ENCODE measurements at places on chromosomes 3 and 15.

- peak; percentile 96 for DNase-seq
Measured at GRCh38 chr15:63504247-63504978, at the start of gene USP3. Gene USP3 (plus strand): TSS chr15:63504593. CDS start chr15:63504740, 147 bp downstream.

GRCh38 chr3:130506031-130506430, 10.9 kb upstream of the COL6A6 start:
- no peak for DNase-seq

- no peak for DNase-seq
Measured at GRCh38 chr3:188062216-188062615, 91.7 kb upstream of the LPP start.

GRCh38 chr15:41967506-41968206, 4.7 kb downstream of the EHD4 start:
- DNase-seq, result peak; percentile 7

- DNase-seq, result no peak
Measured at GRCh38 chr3:45865563-45865962, 20.8 kb upstream of the CCR9 start.

DNA sequence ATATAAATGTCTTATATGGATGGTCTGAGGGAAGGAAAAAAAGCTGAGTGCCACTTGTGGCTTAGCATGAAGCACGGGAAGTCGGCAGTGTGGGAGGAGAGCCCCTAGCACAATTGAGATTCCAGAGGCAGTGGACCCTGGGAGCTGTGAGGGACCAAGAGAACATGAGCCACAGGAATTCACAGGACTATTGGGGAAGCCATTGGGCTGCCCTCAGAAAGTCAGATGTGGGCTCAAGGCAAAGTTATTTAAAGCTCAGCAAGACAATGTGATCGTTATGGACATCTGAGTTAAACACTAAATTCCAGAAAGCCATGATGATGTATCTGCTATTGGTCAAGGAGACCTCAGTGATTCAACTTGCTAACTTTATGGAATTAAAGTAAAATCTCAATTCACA, 380.8 kb upstream of the IL12A start:
- DNase-seq, result no peak

DNA sequence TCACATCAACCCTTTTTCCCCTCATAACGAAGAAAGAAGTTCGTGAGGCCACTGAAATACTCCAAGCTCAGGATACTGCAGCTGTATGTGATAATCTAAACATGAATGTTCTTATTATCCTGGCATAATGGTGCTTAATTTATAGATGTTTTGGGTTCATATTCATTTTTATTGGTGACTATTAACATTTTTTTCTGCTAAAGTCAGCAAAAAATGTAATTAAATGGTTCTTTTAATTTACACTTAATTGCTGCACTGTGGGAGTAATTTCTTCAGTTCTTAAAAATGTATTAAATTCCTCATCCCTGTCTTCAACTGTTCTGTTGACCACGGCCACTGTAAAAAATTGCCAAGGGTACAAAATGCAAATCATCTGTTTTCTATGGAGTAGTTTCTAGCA, 95.6 kb downstream of the CDIN1 start:
- no peak for DNase-seq

GRCh38 chr3:71893122-71893521, 108.2 kb upstream of the PROK2 start:
- no peak for DNase-seq

- no peak for DNase-seq
Measured at GRCh38 chr3:186636536-186636935, 3.7 kb upstream of the FETUB start.

DNA sequence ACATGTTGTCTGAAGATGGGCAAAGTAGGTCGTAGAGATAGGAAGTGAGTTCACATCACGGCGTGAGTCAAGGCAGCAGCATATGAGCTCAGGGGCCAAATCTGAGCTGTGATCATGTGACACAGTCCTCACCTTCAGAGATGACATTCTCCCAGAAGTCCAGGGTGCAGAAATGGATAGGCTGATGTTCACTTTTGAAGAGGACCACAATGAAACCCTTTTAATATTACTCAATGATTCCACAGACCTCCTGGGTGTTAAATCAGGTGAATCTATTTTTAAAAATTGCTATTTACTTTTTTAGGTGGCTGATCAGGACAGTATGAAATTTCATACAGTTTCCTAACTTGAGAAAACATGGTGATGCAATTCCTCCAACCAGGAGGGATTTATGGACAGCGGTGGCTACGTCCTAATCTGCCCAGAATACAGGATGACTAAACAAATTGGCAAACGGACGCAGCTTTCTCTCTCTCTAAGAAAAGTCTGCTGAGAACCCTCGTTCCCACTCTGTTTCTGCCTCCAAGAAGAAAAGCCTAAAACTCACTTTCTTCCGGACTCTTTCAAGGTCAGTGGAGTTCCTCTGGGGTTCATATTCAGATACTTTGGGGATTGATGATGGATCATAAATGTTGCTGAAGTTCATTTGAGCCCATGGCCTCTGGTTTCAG, 34.4 kb downstream of the B3GNT5 start:
- peak; percentile 20 for DNase-seq

- no peak for DNase-seq
Measured at GRCh38 chr3:186966406-186966805, 36.1 kb downstream of the ST6GAL1 start.

- DNase-seq, result no peak
Measured at GRCh38 chr3:160180581-160181216, 44.5 kb upstream of the C3orf80 start.

- peak; percentile 69 for DNase-seq
Measured at GRCh38 chr3:160941885-160942494, 163.2 kb downstream of the B3GALNT1 start.

DNA sequence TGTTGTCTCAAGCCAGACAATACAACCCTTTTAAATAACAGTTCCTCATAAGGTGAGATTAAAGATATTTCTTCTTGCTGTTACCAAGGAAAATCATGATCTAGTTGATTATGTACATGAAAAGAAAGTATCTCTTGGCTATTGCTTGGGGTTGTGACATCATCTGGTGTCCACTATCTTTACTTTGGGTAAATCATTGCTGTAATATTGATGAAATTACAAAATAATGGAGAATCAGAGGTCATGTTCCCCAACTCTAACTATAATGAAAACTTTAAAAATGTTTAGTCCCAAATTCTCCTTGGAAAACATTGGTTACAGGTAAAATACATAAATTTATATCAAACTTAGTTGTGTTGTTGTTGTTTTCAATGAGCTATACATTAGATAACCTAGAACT, 142.2 kb downstream of the ARPP21 start:
- DNase-seq, result no peak

- peak; percentile 55 for DNase-seq
Measured at GRCh38 chr3:32438596-32439344, 47.1 kb downstream of the CMTM7 start.

DNA sequence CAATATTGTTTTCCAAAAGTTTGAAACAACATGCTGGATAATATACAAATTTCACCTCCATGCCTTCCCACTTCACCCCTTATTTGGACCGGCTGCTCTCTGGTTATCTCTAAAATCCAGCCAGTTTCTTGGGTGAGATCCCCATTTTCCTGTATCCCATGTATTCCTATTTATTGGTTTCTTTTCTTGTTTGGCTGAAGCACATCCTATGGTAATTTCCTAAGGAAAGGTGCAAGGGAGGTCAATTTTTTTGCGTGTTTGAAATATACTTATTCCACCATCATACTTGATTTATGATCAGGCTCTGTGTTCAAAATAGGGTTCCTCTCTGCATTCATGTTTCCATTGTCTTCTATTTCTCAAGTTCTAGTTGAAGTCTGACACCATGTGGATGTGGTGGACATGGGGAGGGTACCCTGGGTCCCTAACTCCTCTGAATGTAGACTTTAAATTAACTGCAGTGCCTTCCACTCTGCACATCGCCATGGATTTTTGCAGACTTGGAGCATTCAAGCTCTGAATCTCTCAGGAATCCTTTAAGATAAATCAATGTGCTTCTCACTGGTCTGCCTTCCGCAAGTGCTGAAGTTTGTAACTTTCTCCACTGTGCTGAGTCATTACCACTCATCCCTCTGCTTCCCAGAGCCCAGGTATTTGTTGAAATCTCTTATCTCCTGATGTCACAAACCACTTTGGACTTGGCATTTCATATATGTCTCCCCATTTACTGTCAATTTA, 52.1 kb upstream of the TLE3 start:
- no peak for DNase-seq

DNA sequence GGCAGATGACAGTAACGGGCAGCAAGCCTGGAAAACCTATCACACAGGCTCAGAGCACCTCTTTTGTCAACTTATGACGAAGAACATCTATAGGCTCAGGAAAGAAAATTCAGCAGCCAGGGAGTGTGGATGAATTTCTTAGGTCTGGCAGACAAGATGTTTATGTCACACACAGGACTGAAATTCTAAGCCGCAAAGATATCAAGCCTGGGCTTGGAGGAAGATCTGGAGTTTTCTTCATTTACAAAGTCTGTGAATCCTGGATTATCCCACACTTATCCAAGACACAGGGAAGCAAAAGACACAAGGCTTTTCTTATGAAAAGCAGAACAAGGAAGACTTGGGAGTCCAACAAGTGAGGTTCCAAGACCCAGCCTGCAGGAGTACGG, 23.4 kb upstream of the CHCHD6 start:
- DNase-seq, result no peak

DNA sequence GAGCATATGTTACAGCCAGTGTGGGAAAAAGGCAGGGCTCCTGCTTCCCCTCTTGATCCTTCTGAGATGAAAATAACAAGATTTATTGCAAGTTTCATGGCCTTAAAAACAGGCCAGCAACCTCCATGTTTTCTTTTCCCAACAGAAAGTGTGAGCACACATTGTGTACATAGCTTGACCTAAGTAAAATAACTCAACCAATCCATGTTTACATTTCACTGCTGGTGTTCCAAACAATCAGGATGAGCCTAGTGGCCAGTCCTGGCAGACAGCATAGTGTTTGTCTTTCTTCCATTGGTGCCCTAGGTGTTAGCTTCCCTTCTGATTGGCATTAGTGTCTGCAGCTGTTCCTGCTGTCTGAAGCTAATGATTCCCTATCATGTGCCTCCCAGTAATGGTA, 847.7 kb downstream of the EPHA3 start:
- DNase-seq, result no peak

GRCh38 chr15:69115031-69115430, 45.4 kb upstream of the GLCE start:
- DNase-seq, result no peak

- DNase-seq, result peak; percentile 71
Measured at GRCh38 chr3:189961522-189962161, 159.1 kb downstream of the P3H2 start.

DNA sequence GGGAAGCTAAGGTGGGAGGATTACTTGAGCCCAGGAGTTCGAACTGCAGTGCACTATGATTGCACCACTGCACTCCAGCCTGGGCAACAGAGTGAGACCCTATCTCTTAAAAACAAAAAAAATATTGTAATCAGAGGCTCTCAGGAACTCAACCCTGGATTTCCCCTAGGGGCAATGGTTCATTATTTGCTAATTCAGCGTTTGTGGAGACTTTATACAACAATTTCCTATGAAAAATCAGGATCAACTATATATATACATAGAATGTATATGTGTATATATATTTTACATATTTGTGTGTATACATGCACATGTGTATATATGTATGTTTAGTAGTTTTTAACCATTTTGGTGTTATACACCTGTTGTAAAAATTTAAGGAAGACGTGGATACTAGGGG, 463.1 kb downstream of the FHIT start:
- DNase-seq, result no peak

GRCh38 chr15:73753250-73754130, at the start of gene INSYN1:
Gene INSYN1 (minus strand): TSS chr15:73753351. CDS start chr15:73751130, 2,221 bp downstream.
- DNase-seq, result no peak

All from CD4-positive, alpha-beta T cell treated with Interleukin-15 for 4 hours (primary cell).